ENCODE measurements at places on chromosomes 7 and 10. TPM values are rescaled to one million over a fixed set of nuclear protein-coding genes. Genes with fewer than 3 reads are reported as not detected.

- DNase-seq: no peak
Measured at GRCh38 chr10:28111712-28112111, 112.8 kb upstream of the ODAD2 start.

Gene CC2D2B
- 0.56 TPM for total RNA-seq

DNA sequence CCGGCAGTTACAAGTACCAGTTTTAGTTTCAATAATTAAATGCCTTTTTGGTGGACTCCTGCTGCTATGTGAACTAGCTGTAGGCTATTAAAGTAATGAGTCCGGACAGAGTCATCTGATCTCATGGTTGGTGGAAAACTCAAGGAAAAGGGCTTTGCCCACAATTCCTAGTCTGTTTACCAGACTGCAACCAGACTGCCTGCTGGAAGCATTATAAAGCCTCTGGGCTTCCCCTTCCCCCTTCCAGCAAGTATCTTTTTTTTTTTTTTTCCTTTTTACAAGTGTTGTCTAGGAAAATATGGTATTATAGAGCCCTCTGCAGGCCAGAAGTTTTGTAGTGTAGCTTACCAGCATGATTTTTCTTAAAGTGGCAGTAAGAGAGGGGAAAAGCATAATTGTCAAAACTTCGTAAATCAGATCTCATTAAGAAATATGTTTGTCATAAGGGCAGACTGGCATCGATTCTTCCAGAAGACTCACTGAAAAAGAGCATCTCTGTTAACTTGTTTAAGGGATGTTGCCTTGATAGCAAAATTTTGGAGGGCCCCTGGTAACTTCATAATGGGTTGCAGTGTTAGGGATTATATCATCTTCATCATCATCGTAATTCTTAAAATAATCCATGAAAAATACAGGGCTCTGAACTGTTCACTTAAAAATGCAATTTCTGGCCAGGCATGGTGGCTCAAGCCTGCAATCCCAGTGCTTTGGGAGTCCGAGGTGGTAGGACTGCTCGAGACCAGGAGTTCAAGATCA is 181.3 kb downstream of the TAX1BP1 start:
- DNase-seq: no peak

- no peak for DNase-seq
Measured at GRCh38 chr10:49628599-49628998, 14.8 kb downstream of the CHAT start.

Gene HOXA4
- total RNA-seq: 3.8 TPM

DNA sequence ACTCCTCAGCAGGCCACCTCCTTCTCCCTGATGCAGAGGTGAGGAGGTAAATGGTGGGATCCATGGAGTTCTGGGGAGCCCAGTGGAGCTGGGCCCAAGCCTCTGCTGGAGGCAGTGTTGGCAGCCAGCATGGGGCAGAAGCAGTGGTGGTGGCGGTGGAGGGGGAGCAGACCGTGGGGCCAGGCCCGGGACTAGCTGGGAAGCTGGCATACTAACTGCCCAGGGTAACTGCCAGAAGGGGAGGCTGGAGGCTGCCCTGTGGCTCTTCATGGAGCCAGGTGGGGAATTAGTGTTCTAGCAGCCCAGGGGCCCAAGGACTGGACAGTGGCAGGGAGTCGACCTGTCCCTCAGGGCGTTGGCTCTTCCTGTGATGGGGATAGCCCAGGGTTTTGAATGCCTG is 16.1 kb upstream of the SMARCD3 start:
- no peak for DNase-seq

Gene FAM131B
- total RNA-seq: 0.79 TPM

Gene ALOX5
- total RNA-seq: 101 TPM

Gene PODXL
- 71.9 TPM for total RNA-seq

DNA sequence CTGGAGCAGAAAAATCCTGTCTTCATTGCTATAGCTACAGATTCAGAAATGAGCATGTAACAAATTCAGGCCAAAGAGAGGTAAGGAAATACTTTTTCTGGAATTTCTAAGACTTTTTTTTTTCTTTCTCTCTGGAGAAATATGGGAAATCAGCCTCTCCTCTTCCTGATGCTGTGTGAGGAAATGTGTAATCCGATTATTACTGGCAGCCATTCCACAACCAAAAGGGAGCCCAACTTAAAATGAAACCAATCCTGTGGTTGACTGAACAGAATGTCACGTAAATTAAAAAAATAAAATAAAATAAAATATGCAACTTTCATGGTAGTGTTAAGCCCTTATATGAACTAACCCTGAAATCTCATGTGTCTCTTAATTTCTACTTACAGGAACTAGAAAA is 10.7 kb upstream of the POT1 start:
- no peak for DNase-seq

- DNase-seq: no peak
Measured at GRCh38 chr10:79060641-79061255, 8.0 kb upstream of the ZMIZ1 start.

DNA sequence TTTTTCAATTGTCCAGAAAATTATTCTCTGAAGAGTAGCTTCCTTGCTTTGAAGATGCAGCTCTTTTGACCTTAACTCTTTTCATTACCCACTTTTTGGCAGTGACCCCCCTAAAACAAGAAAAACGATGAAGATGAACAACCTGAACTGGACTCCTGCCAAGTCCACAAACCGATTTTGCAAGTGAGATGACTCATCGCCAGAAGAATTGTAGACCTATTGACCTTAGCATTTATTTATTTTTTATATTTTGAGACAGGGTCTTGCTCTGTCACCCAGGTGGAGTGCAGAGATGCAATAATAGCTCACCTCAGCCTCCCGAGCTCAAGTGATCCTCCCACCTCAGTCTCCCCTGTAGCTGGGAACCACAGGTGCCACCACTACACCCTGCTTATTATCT is 859.2 kb downstream of the GATA3 start:
- DNase-seq: no peak

GRCh38 chr7:32586291-32587221 is 91.3 kb downstream of the AVL9 start:
- DNase-seq: no peak

Gene SKAP2
- total RNA-seq: 44.0 TPM

DNA sequence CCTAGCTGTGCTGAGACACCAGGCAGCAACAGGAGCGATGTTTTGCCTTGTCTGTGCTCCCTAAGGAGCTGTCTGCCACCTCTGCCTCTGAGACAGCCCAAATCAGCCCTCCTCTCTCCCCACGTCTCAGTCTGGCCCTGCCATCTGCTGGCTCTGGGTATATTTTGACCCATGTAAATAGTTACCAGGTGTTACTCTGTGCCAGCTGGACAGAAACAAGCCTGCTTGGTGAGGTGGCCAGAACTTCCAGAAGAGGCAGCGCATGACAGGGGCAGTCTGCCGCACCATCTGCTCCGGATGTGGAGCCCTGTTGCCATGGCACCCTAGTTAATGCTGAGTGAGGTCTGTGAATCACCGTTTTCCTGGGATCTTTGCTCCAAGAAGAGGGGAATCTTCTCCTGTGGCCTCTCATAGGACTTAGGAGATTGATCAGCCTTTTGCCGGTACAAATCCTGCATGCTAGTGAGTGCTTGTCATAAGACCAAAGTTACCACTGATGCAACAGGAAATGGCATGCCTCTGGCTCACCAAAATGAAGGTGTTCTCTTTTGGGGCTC is 31.8 kb downstream of the GSTO2 start:
- peak; percentile 22 for DNase-seq

DNA sequence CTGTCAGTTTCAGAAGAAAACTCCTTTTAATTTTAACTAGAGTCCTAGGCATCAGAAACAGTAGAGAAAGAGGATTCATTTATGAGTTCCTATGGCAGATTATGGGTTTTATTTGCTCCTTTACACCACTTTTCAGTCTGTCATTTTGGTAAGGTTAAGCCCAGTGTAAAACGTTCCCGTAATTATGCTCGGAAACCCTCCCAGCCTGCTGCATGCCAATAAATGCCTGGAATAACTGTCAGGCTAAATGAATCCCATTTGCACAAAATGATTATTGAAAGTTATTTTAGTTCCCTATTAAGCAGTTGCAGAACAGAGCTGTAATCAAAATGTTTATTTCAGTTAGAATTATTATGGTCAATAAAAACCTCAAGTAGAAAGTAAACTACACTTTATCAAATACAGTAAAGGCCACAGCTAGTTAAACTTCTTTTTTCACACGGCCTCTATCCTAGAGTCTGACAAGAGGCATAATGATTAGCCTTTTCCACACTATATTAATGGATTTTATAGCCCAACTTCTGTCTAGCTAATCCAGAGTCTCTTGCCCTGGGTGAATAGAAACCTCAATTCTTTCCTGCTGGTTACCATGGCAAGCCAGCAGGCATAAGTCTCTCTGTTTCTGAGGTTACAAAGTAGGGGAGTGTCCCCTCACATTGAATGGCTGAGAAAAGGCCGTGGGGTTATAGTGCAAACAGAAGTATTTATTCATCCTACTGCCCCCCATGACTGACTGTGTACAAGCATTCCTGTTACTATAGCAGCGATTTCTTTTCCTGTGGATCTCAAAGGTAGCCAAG is 80.8 kb upstream of the NPVF start:
- no peak for DNase-seq

- no peak for DNase-seq
Measured at GRCh38 chr10:128867819-128868218, 599.2 kb upstream of the MGMT start.

Gene YWHAG
- 148 TPM for total RNA-seq

Gene STAG3
- total RNA-seq: 1.7 TPM

- DNase-seq: no peak
Measured at GRCh38 chr7:97025130-97025499, 484 bp upstream of the DLX5 start.

GRCh38 chr10:132205650-132206376 is 19.1 kb downstream of the DPYSL4 start:
- DNase-seq: no peak

DNA sequence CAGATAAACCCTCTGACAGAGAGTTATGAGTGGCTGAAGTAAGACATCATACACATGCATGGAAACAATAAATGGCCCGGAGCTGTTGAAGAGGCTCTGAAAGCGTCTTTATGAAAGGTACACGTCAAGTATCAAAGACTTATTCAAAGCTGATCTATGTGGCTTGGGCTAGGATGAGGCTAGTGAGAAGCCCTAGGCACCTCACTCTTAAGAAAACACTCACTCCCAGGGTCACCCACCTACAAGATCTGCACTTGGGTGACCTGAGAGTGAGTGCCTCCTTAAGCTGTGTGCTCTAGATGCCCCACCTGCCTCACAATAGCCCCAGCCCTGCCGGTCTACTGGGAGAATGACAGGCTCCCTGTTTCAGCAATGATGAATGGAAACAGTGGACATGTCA is 1.1 kb upstream of the GIMAP1 start:
- no peak for DNase-seq

Gene SPDYE1
- not detected for total RNA-seq

DNA sequence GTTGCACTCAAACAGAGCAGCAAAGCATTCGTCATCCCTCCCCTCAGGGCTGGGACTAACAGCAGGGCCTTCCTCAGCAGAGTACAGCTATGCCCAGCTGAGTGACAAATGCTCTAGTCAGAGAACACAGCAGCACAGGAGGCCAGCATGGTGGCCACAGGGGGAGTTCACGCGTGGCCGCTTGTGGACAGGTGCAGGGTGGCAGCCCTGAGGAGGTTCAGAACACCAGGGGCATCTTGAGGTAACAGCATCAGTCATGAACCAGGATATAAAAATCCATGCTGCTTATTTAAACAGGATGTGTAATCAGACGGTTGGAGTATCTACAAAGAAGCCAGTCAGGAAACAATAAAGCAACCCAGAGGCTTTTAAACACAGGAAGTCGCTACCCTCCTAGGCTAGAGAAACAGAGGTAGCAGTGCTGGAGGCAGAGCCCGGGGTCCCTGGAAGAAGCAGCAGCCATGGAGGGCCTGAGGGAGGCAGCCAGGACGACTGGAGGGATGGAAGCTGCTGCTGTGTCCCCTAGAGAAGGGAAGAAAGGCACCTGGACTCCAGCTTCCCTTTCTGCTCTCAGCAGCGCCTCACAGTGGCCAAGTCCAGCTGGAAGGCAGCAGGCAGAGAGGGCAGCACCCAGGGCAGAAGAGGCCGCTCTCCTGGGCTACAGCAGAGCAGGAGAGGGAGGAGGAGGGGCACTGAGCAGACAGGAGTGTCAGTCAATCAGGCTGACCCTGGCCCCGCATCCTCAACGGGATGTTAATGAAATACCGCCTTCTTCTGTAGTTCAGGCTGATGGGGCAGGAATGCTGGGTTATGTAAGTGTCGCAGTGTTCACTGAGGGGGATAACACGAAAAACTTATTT is 70.8 kb upstream of the UCN3 start:
- DNase-seq: peak; percentile 47

- DNase-seq: no peak
Measured at GRCh38 chr7:45661302-45661995, 87.3 kb downstream of the ADCY1 start.

Gene PPP1R17
- not detected for total RNA-seq

Gene CRPPA
- 2.7 TPM for total RNA-seq

- no peak for DNase-seq
Measured at GRCh38 chr7:42699380-42700178, 212.3 kb downstream of the C7orf25 start.

DNA sequence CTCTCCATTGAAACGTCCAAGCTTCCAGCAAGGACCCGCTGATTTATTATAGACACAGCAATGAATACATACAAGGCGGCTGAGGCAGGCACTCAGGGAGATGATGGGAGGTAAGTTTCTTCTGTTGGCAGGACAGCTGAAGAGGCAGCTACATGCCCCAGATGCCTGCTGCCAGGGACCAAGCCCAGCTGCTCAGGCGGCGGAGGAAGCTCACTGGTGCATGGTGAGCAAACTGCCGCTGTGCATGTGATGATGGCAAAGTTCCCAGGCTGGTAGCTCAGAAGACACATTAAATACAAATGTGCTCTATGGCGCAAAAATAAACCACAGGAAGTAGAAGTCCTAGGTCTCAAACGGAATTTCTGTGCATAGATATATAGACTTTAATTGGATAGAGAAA is 2.3 kb downstream of the DNTT start:
- no peak for DNase-seq

- DNase-seq: no peak
Measured at GRCh38 chr7:7897949-7898515, 70.6 kb upstream of the GLCCI1 start.

Gene PALD1
- 12.1 TPM for total RNA-seq

DNA sequence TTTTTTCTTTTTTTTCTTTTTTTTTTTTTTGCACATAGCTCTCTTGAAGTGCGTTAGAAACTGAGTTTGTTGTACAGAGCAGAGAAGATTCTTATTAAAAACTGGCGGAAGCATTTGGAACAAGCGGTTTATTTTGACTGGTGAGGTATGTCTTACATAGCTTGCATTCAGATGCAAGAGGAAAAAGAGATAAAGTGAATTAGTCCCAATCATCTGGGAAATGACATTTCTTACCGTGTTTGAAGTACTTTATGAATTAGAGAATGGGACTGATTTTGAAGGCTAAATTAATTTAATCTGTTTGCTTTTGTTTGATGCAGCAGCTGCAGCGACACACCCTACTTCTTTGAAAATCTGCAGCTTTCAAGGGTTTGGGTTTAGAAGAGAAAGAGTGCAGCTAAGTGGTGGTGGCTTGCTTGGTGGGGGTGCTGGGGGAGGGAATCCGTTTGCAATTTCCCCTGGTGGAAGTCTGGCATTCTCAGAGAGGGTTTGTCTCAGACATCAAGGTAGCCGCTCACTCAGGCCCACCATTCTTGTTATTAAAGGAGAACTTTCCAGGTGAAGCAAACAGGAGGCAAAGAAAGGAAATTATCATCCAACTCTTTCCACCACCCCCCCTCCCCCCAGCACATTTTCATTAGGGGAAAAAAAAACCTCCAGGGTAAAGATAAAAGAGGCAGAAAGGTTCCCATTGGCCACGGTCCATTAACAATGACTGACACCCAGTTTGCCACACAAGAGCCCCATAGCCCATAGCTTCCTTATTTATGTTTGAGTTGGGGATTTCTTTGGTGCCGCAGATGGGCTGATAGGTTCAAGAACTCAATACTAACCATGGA is 231.7 kb downstream of the SKIDA1 start:
- DNase-seq: no peak

Gene ASB10
- total RNA-seq: not detected

- no peak for DNase-seq
Measured at GRCh38 chr7:91767820-91768219, 112.7 kb downstream of the MTERF1 start.

All from omental fat pad (tissue), 4 donors.